ENCODE measurements at places on chromosomes 6 and 20.

DNA sequence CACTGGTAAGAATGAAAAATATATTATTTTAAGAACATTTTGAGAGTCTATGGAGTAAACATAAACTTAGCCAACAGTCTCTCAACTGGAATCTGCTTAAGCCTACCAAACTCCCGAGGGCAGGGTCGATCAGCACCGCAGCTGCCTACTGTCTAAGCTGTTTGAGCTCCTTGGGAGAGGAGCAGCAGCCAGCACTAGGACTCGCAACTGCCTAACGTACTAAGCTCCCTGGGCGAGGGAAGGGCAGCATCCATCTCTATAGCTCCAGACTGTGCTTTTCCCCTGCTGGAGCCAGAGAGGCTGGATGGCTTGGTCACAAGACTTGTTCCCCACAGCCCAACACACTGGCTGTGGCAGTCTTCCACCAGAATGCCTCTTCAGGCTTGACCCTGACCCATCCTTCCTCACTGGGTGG, 96.4 kb downstream of the MOXD1 start:
- DNase-seq: no peak

DNA sequence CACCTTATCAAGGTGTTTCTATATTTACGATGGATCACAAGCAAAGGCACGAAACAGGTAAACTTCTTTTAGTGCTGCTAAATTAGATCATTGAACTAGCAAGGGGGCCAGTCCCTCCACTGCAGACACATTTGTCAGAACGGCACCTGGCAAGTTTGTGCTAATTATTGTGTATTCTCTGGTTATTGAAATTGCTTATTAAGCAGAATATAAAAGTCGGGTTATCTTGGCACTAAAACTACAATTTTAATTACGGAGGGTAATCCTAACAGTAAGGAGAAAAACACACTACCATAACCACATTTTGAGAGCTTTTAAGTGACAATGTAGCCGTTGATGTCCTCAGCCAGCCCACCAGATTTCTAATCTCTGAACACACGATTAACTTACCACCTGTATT, 118.9 kb upstream of the BTN3A2 start:
- DNase-seq: no peak

- no peak for DNase-seq
Observed at GRCh38 chr20:46330072-46330763, 21.9 kb upstream of the CDH22 start.

GRCh38 chr6:78089531-78089930, 436.7 kb downstream of the MEI4 start:
- no peak for DNase-seq

DNA sequence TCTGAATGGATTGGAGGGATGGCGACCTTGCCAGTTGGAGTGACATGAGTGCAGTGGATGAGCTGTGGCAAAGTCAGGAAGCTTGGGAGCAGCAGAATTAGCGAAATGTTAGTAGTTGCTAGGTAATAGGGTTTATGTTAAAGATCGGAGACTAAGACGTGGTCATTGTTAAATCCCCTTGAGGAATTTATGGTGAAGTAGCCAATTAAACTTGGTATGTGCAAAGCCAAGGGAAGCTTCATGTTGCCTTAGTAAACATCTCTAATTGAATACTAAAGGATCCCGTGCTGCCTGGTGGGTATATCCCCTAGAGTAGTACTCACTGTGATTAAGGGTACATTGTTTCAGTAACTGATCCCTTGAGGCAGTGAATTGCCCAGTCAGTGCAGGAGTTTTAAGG, 106.0 kb downstream of the PRIM2 start:
- DNase-seq: no peak

- no peak for DNase-seq
Observed at GRCh38 chr6:53327017-53327395, 21.7 kb downstream of the ELOVL5 start.

- DNase-seq: no peak
Observed at GRCh38 chr6:102766963-102767362, 1373.5 kb downstream of the GRIK2 start.

- DNase-seq: no peak
Observed at GRCh38 chr20:58945965-58946631, 35.0 kb upstream of the NELFCD start.

DNA sequence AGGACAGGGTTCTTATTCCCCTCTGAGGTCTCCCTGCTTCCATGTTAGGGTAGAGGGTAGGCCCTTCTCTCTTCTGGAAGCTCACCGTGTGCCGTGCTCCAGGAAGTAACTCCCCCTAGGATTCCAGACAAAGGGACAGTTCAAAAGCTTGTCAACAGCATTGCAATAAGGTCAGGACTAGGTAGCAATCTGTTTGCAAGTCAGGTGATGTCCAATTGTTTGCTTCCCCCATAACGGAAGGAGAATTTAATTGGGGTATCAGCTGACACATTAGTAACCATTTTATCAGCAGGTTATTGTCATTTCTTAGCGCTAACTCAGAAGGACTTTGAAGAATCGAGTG, 41.9 kb downstream of the SYNJ2 start:
- DNase-seq: no peak

DNA sequence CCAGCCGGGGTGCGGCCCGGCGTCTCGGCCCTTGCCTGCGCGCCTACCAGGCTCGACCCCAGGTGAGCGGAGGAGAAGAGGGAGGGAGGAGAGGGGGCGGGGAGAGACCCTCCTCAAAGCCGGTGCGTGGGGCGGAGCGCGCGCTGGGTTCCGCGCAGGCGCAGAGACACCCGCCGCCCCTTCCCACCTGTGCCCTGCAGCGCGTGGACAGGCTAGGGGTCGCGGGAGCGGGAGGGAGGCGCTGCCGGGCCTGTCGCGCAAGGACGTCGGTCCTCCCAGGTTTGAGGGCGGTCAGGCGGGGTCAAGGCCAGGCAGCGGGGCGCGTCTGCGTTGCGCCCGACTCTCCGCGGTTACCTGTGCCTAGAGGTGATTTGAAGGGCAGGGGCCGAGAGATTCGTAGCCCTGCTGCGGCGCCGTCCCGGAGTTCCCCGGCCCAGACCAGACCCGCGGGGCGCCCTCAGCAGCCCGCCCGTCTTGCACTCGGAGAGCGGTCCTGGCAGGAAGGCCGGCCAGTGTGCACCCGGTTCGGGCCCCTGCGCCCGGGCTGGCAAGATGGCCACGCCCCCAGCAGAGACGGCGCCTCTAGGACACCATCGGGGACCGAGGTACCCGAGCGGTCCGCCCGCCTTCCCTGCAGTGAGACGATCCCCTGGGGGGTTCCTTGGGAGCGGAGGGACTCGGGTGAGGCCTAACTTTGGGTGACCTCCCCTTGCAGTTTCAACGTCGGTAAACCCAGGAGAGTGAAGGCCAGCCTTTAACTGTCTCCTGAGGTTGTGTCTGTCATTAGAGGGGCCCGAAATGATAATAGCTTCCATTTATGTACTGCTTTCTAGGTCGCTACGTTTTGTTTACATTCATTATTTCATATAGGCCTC, 546 bp downstream of the C6orf136 start:
- peak; percentile 53 for DNase-seq

GRCh38 chr6:128723667-128724066, 159.3 kb upstream of the LAMA2 start:
- no peak for DNase-seq

DNA sequence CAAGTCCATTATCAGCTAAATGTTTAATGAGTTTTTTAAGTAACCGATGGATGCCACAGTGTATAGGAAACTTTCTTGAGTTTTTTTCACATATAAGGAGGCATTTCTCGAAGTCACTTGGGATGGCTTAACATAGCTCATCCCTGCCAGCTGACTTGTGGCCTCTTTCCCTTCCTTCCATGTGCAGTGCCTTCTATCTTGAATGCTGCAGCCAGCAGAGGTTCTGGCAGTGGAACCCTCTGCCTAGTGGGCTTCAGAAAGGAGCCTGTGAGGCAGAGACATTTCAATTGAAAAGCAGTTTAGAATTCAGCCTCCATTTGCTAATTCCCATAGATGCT, 51.9 kb downstream of the AKAP12 start:
- no peak for DNase-seq

GRCh38 chr6:148467926-148468325, 125.3 kb downstream of the SASH1 start:
- no peak for DNase-seq

GRCh38 chr6:31794866-31795615, 511 bp downstream of the VARS1 start:
- no peak for DNase-seq

DNA sequence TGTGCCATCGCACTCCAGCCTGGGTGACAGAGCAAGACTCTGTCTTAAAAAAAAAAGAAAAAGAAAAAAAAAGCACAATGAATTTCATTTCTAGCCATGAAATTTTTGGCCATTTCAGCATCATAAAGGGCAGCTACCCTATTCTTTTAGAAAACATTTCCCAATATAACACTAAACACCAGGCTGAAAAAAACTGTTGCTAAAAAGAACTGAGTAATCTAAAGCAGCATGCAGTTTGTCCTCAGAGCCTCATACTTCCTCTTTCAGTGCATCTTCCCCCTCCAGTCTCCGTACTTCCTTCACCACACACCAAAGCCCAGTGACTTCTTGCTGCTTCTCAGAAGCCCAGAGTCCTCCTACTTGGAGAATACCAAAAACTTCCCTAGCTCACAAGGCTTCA, 5.6 kb upstream of the IFNGR1 start:
- DNase-seq: no peak

DNA sequence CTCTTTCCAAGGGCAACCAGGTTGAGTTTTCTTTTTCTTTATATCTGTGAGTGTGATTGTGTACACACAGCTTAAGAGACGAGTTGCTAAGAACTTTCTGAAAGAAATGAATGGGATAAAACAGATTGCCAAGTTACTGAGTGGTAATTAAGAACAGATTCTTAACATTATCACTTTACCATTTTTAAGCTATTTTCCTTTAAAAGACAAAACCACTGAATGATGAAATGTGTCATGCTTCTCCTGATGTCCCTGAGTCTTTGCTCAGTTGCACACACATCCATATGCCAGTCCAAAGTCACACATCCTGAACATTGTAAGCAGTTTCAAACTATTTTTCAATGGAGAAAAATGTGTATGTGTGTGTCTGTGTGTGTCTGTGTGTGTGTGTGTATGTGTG, 5.5 kb upstream of the DAAM2 start:
- no peak for DNase-seq

- no peak for DNase-seq
Observed at GRCh38 chr20:46220455-46221207, 87.7 kb downstream of the CDH22 start.

GRCh38 chr20:8661229-8661952, 407.5 kb upstream of the PLCB4 start:
- DNase-seq: no peak

DNA sequence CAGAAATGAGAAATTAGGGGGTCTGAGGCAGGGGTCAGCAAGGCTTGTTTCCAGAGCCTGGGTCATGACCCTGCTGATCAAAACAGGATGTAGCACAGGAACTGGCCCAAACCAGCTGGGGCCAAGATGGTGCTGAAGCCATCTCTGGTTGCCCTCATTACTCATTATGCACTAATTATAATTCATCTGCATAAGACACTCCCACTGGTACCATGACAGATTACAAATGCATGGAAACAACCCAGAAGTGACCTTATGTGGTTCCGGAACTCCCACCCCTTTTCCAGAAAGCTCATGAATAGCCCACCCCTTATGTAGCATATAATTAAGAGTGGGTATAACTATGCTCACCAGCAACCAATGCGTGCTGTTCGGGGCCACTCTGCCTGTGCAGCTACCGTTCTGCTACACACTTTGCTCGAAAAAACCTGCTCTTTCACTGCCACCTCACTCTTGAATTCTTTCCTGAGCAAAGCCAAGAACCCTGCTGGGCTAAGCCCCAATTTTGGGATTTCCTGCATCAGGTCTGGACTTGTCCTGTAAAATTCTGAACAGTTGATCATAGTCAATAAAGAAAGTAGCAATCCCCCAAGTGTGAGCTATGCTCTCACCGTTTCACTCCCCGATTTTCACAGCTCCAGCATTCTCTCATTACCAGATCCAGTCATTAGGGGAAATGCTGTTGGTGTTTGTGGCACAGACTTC, 122.3 kb downstream of the WDR27 start:
- DNase-seq: no peak

DNA sequence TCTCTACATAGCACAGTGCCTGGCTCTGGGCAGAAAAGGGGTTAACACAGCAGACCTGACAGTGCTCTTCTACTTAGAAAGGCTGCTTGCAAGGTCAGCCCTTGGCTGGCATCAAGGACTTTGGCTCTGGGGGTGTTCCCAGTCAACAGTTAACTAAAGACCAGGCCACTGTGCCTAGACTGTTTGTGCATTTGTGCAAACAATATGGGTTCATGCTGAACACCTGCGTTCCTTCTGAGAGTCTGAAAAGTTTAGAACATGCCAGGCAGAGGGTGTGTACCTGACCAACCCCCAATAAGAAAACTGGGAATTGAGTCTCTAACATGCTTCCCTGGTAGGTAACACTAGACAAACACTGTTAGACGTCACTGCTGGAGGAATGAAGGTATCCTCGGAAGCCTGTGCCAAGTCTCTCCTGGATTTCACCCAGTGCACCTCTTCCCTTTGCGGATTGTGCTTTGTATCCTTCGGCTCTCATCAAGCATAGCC, 110.7 kb downstream of the PDE10A start:
- no peak for DNase-seq
